ENCODE measurements at places on chromosomes 6 and 20.

DNA sequence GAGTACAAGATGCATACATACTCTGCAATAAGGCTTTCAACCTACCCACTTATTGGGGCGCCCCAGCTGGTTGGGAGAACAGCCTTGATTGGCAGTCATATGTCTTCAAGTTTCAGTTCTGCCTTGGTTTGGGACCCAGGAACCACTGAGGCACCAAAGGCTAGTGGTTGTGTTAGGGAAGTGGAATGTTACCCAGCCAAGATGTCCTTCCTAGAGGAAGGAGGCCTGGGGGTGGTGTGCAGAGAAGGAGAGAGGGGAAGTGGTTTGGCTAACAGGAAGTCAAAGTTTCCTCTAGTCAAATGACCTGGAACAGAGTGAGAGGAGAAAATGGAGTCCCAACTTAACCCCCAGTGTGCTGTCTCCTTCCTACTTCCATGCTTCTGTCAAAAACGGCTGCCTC is 59.4 kb downstream of the CD164 start:
- no peak for DNase-seq

DNA sequence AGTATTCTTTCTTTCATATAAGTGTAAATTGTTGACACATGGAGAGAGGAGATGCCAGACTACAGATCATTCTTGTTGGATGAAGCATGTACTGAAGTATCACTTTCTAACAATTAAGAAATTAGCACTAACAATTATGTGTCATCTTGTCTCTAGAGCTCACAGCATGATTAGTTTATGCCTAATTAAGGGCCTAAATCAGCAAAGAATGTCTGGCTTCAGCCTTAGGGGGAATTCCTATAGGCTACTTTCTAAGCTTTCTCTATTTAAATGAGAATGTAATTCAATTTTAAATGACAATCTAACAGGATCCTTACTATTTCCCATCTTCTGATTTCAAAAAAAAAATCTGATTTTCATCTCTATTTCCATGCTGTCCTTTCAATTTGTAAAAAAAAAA is 371.0 kb downstream of the EPHA7 start:
- DNase-seq: no peak

DNA sequence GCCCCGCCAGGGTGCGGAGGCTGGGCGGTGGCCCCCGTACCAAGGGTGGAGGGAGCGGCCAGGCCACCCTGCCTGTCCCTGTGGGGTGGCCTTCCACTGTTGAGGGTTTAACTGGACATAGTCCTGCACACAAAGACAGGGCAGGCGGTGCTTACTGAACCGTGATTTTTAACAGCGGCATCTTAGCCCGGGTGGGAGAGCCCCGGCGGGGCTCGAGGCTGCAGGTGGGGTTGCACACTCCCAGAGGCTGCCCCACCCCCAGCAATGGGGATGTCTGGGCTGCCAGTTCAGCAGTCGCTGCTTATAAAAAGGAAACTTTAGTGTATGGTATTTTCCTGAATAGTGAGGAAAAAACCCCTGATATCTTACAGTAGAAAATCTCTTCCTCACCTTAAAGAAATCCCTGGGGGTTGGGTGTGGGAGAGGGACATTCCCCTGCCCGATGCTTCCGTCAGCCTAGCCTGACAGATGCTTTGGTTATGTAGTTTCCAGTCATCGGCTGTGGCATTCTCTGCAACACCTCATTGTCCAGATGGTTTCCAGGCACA is 79.4 kb downstream of the IRF4 start:
- DNase-seq: peak; percentile 14

DNA sequence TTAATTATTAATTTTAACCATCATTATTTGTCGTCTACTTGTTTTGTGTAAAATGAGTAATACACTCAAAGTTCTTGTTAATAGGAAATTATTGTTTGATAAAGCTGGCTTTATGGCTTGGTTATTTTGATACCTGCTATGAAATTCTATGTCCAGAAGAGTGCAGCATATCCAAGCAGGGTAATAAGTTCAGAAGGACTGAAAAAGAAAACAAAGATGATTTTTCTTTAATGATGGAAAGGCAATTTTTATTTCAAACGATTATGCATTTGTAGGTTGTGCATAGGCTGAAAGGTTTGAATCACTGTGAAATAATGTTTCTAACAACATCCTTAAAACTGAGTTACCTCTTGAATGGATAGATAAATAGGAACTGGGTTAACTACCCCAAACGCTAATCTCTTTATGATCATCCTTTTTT is 1.4 kb upstream of the MAN1A1 start:
- peak; percentile 52 for DNase-seq

GRCh38 chr20:3239026-3239866 is at the start of gene SLC4A11:
Gene SLC4A11, minus strand, starts transcription at chr20:3239190. Its CDS starts 53 bp downstream, at chr20:3239137.
- DNase-seq: no peak

- DNase-seq: no peak
These were observed 27.0 kb upstream of the CCN5 start for GRCh38 chr20:44688053-44688625.

DNA sequence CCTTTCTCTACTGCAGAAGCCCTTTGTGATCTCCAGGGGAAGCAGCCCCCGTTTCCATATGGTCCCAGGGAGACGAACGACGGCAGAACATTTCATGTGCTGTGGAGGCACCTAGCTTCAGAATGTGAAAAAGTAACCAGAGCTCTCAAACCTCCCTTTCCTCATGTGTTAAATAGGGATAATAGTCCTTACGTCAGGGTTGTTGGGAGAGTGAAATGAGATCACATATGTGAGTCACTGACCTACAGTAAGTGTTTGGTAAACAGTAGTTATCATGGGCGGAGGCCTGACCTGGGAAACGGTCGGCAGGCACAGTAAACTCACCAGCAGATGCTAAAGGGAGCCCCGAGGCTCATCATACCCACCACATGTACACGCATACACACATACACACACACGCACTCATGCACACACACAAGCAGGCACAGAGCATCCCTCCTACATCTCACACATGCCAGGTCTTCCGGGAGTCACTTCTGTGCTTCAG is 89.7 kb downstream of the LY86 start:
- DNase-seq: no peak

DNA sequence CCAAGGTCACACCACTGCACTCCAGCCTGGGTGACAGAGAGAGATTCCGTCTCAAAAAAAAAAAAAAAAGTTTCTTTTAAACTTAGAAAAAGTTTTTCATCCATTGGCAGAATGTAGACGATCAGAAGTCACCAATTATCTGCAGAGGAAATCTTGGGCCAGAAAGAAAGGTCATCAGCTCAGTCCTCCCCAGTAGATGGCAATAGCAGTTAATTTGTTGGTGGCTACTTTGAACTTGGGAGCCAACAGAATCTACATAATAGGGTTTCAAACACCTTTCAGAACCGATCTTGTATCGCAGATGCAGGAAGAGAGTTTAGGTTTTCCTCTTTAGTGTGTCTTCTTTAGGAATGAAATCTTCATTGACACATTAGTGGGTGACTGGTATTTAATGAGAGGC is 41.7 kb downstream of the LBP start:
- peak; percentile 18 for DNase-seq

- no peak for DNase-seq
These were observed 243.7 kb upstream of the CHD6 start for GRCh38 chr20:41861772-41862422.

DNA sequence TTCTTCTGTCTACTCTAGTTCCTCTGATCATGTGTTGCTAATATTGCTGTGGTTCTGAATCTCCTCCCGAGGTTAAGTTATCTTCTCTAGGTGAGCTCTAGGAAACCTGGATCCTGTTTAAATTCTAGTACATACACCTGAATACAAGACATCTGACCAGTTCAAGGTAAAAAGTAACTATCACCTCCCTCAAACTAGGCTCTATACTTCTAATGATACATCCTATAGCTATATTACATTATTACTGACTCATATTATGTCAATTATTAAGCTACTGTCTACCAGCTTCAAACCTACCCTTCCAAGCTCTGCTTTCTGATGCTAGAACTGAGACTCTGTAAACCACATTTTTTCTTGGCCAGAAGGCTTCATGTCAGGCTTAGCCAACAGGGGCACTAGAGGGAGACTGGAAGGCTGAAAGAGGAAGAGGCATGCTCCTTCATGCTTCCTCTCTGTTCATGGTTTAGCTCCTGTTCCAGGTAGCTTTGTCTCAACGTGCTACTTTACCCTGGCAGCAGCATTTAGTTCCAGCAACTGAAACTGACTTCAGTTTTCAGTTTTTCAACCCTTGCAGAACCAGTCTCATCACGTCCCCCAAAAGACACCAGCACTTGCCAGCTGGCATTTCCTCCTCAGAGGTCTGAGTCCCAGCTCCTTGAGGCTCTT is 148.4 kb upstream of the TOP1 start:
- no peak for DNase-seq

GRCh38 chr6:25297039-25297441 is 17.9 kb downstream of the CARMIL1 start:
- DNase-seq: no peak

- peak; percentile 87 for DNase-seq
These were observed at the start of gene LEMD2 for GRCh38 chr6:33788694-33789549. Gene LEMD2, minus strand, starts transcription at chr6:33789130. Its CDS starts 14 bp downstream, at chr6:33789116.

GRCh38 chr6:93784794-93785693 is 365.7 kb upstream of the EPHA7 start:
- DNase-seq: no peak

GRCh38 chr6:99432877-99433276 is 7.8 kb upstream of the PNISR start:
- no peak for DNase-seq

DNA sequence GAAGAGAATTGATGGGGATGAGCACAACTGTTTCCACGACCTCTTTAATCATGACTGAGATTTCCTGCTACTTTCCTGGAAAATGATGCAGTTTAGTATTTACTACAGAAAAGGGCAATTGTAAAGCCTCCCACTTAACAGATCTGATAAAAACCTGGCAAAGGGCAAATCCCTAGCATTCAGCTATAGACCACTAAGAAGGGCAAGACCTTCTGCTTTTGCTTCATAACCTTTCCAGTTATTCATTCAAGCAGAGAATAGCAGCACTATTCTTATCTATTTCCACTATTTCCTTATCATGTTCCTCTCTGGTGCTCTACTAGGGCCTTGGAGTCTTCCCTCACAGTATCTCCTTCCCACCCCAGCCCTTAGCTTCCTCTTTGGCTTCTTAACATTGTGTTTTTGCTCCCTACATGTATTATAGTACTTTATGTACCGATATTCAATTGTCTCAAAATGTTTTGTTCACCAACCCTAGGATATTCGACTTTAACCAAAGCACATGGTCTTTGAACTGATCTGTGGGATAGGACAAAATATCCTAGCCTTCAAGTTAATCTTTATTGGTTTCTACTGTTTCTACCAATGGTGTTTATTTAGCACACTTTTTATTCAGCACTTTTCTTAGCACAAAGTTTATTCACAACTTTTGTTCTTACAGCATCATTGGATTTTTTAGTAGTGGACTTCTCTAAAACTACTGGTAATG is 32.7 kb upstream of the MANEA start:
- no peak for DNase-seq

DNA sequence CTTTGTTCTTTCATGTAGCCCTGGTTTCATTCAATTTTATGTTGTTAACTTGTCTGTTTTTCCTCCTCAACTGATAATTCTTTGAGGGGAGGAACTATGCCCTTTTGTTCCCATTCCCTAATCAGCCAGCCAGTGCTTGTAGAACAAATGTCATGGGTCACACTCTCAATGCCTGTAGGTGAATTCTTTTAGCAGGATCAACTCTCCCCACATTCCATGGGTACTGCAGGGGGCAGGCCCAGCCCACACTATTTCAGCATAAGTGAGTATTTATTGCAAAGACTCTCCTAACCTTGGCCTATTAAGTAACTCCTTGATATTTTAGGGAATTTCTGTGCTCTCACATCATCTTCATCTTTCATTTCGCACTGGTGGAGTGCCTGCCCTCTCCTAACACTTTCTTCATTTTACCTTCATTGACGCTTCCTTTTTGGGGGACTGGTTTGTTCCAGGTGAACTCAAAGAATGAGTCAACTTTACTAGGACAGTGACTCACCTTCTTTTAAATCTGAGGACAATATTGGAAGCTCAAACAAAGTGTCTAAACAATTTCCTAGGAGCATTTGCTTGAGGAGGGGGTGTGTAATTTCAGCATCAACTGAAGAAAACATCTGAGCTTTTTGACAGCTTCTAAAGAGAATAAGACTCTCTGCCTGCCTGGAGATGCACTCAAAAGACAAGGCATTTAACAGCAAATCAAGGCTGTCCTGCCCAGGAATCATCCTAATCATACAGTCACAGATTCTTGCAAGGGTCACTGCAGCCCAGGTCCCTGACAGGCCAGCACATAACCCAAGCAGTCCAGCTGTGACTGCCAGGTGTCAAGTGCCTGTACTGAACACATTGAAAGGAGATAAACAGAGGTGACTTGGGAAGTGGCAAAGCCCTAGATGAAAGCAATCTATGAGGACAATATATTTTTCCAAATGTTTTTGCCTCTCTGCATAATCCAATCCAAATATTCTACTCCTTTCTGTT is 263.9 kb upstream of the PRND start:
- DNase-seq: no peak

DNA sequence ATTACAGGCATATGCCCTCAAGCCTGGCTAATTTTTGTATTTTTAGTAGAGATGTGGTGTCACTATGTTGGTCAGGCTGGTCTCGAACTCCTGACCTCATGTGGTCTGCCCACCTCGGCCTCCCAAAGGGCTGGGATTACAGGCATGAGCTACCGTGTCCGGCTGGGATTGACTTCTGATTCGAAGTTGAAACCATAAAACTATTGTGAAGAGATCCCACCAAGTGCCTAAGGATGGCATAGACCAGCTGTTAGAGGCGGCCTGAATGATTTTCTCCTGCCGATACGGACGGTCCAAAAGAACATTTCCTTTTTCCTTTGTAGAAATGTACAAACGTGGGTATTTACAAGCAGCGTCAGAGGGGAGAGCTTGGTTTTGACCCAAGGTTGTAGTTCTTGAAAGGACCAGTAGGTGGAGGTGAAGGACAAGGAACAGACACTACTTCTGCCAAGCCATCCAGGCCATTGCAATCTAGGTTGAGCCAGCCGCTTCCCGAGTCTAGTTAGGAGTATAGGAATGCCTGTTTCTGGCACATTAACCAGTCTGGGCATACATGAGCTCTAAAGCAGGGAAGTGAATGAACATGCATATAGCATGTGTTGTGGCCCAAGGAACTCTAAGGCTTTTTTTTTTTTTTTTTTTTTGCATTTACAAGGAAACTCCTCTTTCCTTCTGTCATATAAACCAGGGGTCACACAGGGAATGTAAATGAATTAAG is 29.0 kb downstream of the MOCS3 start:
- DNase-seq: peak; percentile 69

- DNase-seq: no peak
These were observed 30.4 kb downstream of the TGM2 start for GRCh38 chr20:38134427-38135270.

DNA sequence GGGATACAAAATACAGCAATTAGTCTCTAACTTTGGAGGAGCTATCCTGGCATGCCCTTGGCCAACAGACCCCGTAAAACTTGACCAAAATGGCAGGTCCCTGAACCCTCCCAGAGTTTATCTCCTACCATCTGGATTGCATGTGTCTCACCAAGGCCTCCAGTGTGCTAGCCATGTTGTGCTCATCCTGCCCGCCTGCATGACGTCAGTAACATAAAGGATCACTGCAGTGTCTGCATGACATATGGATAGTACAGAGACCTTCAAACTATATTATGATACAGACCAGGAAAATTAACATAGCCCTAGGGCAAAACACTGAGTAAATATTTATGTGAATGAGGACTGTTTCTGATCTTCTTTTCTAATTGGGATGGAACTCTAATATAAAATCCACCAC is 25.3 kb downstream of the CPXM1 start:
- no peak for DNase-seq
